Brain (organoid and tissue), 16 donors: ENCODE measurements at places on chromosomes 6 and 20. TPM values are rescaled to one million over a fixed set of nuclear protein-coding genes. Genes with fewer than 3 reads are reported as not detected.

PIGT gene
- polyA plus RNA-seq, result 224 TPM

JAG1 gene
- polyA plus RNA-seq, result 15.6 TPM

TP53TG5 gene
- 4.8 TPM for polyA plus RNA-seq

BANF2 gene
- not detected for polyA plus RNA-seq

KIAA1755 gene
- 9.8 TPM for polyA plus RNA-seq

CPNE5 gene
- 22.9 TPM for polyA plus RNA-seq

IL22RA2 gene
- not detected for polyA plus RNA-seq

ZNF311 gene
- not detected for polyA plus RNA-seq

DYNLRB1 gene
- polyA plus RNA-seq, result 1,097 TPM

POLH gene
- polyA plus RNA-seq, result 14.0 TPM

BPIFB4 gene
- not detected for polyA plus RNA-seq

MAFB gene
- 2.7 TPM for polyA plus RNA-seq

SOBP gene
- polyA plus RNA-seq, result 27.2 TPM

MRPS26 gene
- 107 TPM for polyA plus RNA-seq

FAM162B gene
- polyA plus RNA-seq, result 1.8 TPM

SPATA25 gene
- 0.83 TPM for polyA plus RNA-seq

GNAS-AS1 gene
- polyA plus RNA-seq, result not detected

TRAPPC3L gene
- not detected for polyA plus RNA-seq

RNF144B gene
- polyA plus RNA-seq, result 2.8 TPM

TTLL9 gene
- 0.41 TPM for polyA plus RNA-seq

PPARD gene
- polyA plus RNA-seq, result 17.9 TPM

ADGRF5 gene
- polyA plus RNA-seq, result 10.8 TPM

NNAT gene
- polyA plus RNA-seq, result 26.3 TPM
